ENCODE measurements at places on chromosomes 5 and 9. TPM values are rescaled to one million over a fixed set of nuclear protein-coding genes. Genes with fewer than 3 reads are reported as not detected.

ITGA1 gene
- 82.6 TPM for total RNA-seq

- DNase-seq = no peak
Observed at GRCh38 chr9:114070188-114071103, 7.7 kb downstream of the AMBP start.

PCA3 gene
- total RNA-seq = 0.45 TPM

MAMDC2 gene
- total RNA-seq = 47.8 TPM

GFRA3 gene
- total RNA-seq = not detected

CMBL gene
- total RNA-seq = 2.7 TPM

GRCh38 chr5:126108470-126108869 is 314.7 kb upstream of the GRAMD2B start:
- DNase-seq = no peak

CHSY3 gene
- under 0.01 TPM for total RNA-seq

NLN gene
- 0.58 TPM for total RNA-seq

ADAMTSL1 gene
- 98.8 TPM for total RNA-seq

DNA sequence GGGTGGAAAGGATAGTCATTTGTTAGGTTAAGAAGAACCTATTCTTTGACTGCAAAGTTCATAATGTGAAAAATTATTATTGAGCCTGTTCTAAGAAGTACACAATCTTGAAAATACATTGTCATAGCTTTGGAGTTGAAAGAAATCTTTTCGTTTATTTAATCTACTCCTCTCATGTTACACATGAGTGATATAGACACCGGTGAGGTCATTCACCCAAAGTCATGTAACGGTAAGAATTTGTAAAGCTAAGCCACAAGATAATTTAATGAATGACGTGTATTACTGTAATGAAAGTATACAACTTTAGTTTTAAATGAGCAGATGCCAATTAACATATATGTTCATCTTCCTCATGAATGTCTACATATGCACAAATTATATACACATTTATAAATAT is 284.1 kb upstream of the PDE4D start:
- no peak for DNase-seq

GRCh38 chr5:150599917-150600511 is 40.4 kb upstream of the SYNPO start:
- DNase-seq = peak; percentile 86

DNA sequence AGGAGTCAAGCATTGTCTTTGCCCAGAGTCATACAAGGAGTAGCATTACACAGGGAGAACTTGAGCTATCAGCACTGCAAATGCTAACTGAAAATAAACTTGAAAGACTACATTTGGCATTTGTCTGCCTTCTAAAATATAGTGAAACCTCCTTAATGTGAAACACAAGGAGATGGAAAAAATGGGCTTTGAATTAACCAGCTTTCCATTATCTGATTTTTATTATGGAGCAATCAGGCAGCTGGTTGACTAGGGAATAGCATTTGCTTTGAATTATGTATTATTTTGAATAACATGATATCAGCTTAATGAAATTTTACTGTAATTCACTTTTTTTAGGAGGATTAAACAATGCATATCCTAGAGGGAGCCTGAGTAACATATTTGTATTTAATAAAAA is 130.8 kb downstream of the GDNF start:
- DNase-seq = no peak

GRCh38 chr5:59768152-59769040 is 125.1 kb downstream of the PDE4D start:
- peak; percentile 93 for DNase-seq

DNA sequence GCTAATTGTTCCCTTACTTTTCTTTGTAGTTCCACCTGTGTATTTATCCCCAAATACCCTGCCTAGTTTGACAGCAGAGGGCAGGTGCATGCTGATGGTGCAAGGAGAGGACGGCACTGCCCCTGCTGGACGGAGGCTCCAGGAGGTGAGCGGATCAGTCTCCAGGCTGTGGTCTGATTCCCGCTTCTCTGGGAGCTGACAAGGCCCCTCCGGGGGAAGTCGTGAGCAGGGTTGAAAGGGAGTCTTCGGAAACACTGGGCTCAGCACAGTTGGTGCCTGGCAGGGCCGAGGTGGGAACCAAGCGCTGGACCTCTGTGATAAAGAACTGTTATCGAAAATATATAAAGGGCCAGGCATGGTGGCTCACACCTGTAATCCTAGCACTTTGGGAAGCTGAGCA is 52.9 kb downstream of the RASGEF1C start:
- peak; percentile 18 for DNase-seq

GRCh38 chr5:138139781-138140090 is 508 bp upstream of the NME5 start:
- no peak for DNase-seq

LHX3 gene
- not detected for total RNA-seq

RANBP17 gene
- total RNA-seq = 17.0 TPM

DNA sequence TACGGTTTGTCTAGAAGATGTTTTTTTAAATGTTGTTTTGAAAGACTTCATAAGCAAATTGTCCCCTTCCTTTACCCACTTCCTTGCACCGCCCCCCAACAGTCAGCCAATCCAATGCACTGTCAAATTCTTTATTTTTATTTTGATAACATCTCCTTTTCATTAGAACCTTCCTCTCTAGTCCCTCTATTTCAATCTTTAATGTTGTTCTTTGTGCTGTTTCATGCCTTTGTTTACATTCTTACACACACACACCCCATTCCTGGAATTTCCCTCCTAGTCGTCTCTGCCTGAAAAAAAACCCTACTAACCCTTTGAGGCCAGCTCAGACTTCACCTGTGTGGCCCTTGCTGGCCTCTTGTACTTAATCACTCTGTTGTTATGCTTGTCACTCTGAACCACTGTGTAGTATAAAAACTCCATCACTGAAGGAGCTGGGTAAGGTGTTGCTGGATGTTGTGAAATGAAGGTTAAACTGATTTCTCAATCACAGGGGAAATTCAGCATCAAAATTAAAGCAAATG is 133.4 kb downstream of the UGCG start:
- peak; percentile 37 for DNase-seq

RNF38 gene
- 17.5 TPM for total RNA-seq

DNA sequence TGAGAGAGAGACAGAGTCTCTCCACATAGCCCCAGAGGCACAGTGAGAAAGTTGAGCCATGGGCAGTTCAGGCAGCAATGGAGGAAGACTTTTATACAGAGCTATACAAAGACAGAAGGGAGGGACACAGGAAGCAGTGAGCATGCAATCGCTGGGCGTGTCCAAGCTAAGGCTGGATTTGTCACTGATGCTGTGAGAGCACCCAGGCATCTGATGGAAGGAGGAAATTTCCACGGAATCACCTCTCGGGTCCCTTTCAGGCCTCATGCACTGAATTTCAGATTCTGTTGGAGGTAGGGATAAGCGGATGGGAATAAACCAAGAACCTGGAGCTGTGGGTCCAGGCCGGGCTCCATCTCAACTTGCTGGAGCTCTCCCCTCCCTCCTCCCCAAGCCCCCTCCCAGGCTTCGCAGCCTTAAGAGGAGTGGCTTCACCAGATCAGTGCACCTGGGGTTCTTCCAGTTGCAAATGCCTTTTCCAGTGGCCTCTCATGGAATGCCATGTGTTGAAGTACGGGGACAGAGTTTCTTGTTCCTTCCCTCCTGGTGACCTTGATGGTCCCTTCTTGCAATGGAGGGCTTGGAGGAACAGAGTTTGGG is 114.8 kb upstream of the ALDH1B1 start:
- no peak for DNase-seq

ANKRD34B gene
- not detected for total RNA-seq

PDCD1LG2 gene
- total RNA-seq = 2.3 TPM

DNA sequence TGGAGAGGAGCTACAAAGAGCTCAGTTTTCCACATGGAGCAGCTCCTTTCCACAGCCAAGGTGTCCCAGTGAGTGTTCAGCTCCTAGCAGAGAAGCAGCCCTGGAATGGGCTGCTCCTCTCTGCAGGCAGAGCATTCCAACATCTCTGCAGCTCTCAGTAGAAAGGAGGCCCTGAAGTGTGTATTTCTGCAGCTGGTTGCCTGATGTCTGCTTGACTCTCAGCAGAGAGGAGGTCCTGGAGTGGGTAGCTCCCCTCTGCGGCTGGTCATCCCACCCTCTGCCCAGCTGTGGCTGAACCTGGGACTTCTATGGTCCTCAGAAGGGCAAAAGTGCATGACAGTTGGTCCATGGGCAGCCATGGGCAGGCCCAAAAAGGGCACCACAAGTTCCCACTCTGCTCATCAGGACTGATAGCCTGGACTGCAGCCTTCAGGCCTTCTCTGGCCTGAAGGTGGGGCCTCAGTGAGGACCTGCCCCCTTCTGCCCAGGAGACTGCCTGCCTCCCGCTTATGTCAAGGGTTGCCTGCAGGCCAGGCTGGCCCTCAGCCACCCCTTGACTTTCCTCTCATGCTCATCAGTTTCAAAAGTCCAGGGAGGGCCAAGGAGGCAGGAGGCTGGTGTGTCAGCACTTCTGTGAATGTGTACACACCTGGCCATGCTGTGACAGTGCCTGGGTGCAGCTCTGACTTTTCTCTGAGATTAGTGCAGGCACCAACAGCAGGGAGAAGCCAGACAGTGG is 605.9 kb upstream of the FAM174A start:
- DNase-seq = no peak

- no peak for DNase-seq
Observed at GRCh38 chr5:134406390-134406789, 5.3 kb downstream of the CDKN2AIPNL start.

ACOT12 gene
- not detected for total RNA-seq

MTMR12 gene
- 46.3 TPM for total RNA-seq

CNTFR gene
- 15.8 TPM for total RNA-seq

GRCh38 chr5:159444441-159445082 is 114.3 kb upstream of the IL12B start:
- DNase-seq = peak; percentile 68

DNA sequence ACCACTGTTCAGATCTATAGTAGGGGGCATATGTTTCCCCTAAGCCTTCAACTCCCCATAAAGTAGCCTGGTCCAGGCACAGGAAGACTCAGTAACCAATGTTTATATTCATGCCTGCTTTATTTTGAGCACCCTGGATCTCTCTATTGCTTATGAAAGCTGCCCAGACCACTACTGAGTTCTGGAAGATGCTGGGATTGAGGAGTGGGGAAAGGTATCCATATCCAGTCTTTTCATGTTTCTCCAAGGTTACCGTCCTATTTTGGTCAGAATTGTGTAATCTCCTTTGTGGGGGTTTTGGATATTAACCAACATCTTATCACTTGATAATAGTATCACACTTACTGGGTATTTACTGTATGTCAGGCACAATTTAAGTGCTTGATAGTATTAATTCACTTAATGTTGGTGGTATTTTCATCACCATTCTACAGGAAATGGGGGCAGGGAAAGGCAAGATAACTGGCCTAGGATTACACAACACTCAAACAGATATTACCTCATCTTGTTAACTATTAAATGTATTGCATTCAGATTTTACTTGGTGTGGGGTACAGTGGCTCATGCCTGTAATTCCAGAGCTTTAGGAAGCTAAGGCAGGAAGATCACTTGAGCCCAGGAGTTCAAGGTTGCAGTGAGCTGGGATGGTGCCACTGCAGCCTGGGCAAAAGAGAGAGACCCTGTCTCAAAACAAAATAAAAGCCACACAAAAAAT is 36.3 kb downstream of the RUSC2 start:
- no peak for DNase-seq

GRCh38 chr5:83401122-83401731 is 70.3 kb upstream of the VCAN start:
- DNase-seq = no peak

DNA sequence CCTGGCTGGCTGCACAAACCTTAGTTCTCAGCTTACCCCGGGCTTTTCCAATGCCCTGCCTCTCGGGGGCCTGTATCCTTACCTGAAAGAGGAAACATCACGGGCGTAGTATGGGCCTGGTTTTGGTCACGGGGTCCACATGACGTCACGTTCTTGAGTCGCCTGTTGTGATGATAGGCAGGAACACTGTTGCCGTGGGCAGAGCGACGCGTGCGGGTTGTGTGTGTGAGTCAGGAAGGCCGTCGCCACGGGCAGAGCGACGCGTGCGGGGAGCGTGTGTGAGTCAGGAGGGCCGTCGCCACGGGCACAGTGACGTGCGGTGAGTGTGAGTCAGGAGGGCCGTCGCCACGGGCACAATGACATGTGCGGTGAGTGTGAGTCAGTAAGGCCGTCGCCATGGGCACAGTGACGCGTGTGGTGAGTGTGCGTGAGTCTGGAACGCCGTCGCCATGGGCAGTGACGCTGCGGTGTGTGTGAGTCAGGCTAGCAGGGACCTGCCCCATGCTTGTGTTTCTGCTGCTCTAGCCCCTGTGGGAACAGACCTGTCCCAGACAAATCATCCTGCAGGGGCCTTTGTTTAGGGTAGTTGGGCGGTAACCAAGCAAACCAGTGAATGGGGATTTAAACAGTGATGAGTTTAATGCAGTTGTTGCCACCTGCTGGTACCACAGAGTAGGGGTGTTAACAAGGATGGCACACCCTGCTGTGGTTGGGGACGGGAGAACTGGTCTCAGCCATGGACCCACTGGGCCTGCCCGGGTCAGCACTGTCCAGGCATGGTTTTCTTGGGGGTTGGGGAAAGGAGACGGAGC is 19.8 kb downstream of the TRIP13 start:
- peak; percentile 62 for DNase-seq

CSF2 gene
- total RNA-seq = not detected

FAM169A gene
- 2.5 TPM for total RNA-seq

DNA sequence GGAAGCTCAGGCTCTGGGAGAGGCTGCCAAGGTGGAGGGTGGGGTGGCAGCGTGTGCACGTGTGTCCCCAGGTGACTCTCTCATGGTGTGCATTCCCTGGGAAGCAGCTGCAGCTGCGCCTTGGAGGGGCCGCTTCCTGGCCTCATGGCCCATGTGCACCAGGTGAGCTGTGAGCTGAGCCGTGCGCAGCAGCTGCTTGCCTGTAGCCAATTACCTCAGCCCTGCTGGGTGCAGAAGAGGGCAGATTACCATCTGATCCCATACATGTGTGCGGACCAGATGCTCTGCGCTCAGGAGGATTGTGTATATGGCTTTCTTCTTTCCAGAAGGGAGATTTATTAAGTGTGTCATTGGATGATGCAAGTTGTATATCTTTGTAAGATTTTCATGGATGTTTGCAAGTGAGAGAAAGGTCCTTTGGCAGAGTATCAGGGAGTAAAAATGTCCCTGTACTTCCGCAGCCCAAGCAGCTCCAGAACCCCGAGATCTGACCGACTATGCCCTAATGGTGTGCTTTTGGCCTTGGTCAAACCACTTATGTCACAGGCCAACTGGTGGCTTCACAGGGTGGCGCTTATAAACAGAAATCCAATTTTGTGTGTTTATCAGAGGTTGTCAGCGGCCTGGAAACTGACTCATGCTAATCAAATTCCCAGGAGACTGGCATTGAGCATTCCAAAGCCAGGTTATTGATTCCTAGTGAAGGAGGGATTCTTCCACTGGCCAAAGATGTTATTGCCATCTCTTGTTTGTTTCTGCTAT is 229.3 kb downstream of the GOLPH3 start:
- DNase-seq = peak; percentile 49

DNA sequence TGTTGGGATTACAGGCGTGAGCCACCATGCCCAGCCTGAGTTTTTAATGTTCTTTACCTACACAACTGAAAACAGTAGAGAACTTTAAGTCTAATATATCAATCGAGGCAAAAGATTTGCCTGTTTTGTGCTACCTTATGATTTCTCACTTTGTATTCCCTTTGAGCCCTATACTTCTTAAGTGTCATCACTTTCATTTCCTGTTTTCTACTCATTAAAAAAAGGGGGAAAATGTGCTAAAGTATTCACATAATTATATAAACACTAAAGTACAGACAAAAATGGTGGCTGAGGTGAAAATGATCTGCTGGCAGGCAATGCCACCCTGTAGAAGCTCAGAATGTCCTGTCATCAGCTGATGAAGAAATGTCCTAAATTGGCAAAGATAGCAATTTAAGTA is 23.6 kb downstream of the ATG10 start:
- DNase-seq = no peak

LRRC70 gene
- 22.8 TPM for total RNA-seq

- DNase-seq = no peak
Observed at GRCh38 chr5:24703934-24704333, 59.2 kb upstream of the CDH10 start.

GRCh38 chr9:76271755-76272154 is 122.5 kb downstream of the RFK start:
- no peak for DNase-seq

Measured in stomach (tissue), 19 donors.